ENCODE measurements at places on chromosomes 5 and 9. TPM values are rescaled to one million over a fixed set of nuclear protein-coding genes. Genes with fewer than 3 reads are reported as not detected.

The CD14 gene
- total RNA-seq, result 0.47 TPM

The CAMSAP1 gene
- 28.8 TPM for total RNA-seq

The MPDZ gene
- 6.1 TPM for total RNA-seq

The ABHD17B gene
- total RNA-seq, result 14.2 TPM

The SYNPO gene
- total RNA-seq, result 0.36 TPM

The ALDH7A1 gene
- 0.49 TPM for total RNA-seq

The PCDHB10 gene
- not detected for total RNA-seq

The ABITRAM gene
- 19.7 TPM for total RNA-seq

The SCGB3A2 gene
- 0.35 TPM for total RNA-seq

The PCDHGA12 gene
- total RNA-seq, result 0.13 TPM

The LECT2 gene
- not detected for total RNA-seq

Data from K562 (cell line).